ENCODE measurements at places on chromosomes 11 and 22. TPM values are rescaled to one million over a fixed set of nuclear protein-coding genes. Genes with fewer than 3 reads are reported as not detected.

GRCh38 chr22:17119481-17120202 lies 1.5 kb downstream of the TMEM121B start:
- DNase-seq = no peak

C11orf98 gene
- 76.5 TPM for total RNA-seq

DNA sequence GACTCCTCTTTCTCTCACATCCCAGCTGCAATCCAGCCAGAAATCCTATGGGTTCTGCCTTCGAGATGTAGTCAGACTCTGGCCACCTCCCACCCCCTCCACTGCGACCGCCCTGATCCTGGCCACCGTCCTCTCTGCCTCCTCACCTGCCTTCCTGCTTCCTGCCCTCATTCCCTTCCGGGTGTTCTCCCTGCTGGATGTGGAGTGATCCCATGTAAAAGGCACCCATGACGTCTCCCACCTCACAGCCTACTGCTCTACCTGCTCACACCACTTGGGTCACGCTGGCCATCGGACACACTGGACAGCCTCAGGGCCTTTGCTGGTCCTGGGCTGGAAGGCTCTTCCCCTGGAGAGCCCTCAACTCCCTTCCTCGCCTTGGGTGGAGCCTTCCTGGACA lies 33.7 kb upstream of the CD5 start:
- no peak for DNase-seq

MYEOV gene
- total RNA-seq = 36.9 TPM

DNA sequence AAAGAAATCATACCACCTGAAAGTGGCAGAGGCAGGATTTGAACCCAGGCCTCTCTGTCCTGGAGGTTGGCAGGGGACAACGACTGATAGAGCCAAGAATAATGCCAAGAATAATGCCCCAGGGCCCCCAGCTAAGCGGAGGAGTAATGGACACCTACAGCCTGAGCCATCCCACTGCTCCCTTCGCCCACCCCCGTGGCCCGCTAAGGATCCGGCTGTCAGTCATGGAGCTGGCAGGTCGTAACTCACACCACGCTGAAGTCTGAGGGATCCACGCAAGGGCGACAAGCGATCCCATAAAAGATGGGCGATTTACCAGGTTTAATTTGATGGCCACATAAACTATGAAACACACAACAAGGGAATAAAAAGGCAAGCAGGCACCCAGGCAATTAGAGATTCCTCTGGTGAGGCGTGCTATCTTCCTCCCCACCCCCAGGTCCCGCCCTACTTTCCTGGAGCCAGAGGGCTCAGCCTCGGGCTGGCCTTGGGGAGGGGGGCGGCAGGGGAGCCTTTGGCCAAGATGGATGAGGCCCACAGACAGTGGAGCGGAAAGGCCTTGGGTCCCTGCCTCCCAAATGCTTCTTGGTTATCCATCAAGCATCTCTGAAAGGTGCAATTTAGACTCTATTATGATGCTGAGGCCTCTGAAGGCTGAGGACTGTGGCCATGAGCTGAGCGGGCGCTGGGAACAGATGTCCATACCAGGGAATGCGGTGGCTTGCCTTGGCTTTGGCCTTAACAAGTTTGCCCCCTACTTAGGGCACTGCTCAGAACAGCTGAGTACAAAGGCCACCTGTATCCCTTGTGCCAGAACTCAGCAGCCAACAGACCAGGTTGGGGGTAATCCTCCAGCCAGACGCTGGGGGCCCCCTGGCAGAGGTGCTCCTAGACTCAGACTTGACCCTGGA lies 55.2 kb downstream of the MACROD1 start:
- DNase-seq = no peak

GRCh38 chr11:69051381-69052342 lies 2.9 kb downstream of the TPCN2 start:
- no peak for DNase-seq

OR6T1 gene
- total RNA-seq = not detected

DNA sequence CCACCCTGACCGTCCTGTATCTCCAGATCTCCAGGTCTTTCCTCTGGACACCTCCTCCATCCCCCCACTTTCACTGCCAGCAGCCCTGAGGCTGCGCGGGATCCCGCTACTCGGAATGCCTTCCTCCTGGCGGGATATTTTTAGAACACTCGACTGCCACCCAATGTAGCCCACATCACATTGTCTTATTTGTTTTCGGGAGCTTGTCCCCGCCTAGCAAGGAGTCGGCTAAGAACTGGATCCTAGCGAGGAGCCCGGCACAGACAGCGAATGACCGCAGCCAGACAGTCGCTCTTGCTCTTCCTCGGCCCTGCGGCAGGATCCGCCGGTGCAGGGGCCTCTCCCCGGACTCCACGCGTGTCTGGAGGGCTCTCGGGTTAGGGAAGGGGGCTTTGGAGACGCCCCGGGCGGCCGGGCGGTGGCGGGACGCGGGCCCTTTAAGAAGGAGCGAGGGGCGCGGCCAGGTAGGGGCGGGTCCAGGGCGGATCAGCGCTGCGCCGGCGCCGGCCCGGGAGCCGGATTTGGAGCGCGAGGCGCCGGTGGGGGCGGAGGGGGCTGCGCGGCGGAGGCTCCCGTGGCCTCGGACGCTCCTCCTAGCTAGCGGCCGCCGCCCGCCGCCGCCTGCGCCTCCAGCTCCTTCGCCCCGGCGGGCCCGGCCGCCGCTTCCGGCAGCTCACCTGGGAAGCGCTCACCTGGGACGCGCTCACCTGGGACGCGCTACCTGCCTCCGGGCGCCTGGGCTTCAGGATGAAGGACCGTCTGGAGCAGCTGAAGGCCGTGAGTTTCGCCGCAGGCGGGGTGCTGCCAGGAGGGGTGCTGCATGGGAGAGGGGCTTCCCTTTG lies at the start of gene STX3:
STX3 (plus strand) TSS at position 518 of the 842 bp plus-strand sequence; CDS start at position 748, 230 bp downstream.
- DNase-seq = no peak

DNA sequence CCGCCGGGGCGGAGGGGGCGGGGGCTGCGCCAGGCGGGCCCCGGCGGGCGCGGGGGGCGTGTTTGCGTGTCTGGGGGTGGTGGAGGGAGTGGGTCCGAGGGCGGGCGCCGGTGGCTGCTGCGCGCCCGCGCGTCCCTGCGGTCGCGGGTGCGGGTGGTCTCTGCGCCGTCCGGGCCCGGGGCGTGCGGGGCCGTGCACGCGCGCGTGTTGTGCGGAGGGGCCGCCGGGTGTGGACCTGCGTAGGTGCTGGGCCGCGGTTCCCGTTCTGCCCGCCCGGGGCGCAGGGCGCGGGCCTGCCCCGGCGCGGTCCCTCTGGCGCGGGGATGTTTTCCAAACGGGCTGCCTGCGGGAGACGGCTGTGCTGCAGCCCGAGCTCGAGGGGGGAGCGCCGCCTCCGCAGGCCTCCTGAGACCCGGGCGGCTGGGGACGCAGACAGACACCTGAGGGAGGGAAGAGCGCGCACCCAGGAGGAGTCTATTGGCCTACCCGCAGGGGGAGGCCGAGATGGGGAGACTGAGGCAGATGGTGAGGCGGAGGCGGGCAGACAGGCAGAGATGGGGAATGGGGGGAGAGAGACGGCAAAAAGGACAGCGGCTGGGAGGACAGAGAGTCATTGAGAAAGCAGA lies 442 bp downstream of the PELI3 start:
- no peak for DNase-seq

GRCh38 chr11:2847561-2847960 lies 38.0 kb downstream of the CDKN1C start:
- no peak for DNase-seq

Data from kidney epithelial cell (primary cell).